NCI-H2029 treated with DMSO at 0.1 percent for 48 hours (cell line): ENCODE measurements at places on chromosomes 3 and 15.

DNA sequence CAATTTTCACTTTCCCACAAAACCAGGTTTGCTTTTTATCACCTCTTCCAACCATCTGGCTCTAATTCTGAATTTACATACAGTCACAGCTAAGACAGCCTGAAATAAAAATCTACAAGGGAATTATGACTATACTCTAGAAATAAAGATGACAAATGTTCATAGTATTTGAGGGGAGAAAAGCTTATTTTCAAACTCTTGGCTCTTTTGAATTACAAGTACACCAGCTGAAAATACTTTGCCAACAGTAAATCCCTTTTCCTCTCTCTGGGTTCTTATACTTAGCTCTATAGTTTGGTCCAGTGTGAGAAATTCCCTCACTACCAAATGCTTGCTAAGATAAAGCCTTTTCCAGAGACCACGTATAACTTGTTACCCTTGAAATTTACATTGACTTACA is 1037.9 kb downstream of the ROBO1 start:
- DNase-seq, result no peak

DNA sequence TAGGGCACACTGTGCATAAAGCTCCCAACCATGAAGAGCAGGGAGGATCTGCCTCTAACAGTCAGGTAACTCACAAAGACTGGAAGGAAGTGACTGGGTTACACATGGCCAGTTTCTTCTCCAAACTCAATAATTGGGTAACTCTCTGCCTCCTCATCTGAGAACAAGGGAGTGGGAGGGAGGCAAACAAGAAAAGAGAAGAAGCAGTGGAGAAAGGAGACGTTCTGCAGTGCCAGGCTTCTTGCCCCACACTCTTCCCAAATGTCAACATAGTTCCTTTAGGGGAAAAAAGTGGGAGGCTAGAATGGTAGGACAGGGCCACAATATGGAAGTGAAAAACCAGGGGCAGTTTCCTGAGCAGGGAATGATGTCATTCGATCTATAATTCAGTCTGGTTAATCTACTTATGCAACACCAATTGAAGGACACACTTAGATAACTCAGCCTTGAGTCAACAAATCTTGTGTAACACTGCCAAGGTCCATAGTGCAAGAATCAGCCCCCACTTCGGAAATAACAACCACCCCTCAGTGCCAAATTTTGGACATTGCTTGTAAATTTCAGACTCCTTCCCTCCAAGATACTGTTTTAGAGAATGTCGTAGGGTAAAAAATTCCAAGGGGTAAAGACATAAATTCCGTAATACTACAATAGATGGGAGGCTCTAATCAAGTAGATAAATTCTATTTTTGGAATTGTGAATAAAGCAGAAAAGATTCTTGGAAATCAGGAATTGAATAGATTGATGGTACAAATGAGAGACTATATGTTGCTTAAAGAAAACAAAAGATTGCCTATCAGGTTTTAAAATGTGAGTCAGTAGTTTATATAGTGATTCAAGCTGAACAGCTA is 143.0 kb downstream of the LPP start:
- peak; percentile 22 for DNase-seq

GRCh38 chr15:42085236-42085605 is 9.1 kb downstream of the PLA2G4D start:
- DNase-seq, result no peak

GRCh38 chr3:130901463-130902204 is 7.8 kb downstream of the ATP2C1 start:
- DNase-seq, result no peak

- no peak for DNase-seq
These were observed 136.0 kb downstream of the VGLL4 start for GRCh38 chr3:11507719-11508118.

DNA sequence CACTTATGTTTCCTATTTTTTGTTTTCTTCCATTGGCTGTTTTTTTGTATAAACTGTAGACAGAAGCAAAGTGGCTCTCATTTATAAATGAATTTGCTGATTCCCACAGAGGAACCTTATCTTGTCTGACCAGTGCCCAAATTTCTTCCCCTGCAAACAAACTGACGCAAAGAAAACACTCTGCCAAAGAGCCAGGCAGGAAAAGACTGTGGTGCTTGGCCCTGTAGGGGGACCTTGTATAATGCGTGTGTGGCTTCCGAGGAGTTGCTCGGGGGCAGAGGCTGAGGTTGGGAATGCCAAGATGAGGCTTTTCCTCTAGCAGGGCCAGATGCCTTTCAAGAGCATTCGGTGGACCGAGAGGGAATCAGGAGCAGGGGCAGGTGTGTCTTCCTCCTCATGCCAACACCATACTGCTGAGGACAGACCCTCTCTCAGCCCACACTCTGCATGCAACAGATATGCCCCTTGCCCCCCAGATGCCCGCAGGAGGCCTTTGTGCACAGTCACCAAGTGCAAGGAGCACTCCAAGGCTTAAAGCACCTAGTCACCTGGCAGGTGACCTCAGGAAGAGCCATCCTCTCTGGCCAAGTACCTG is 104.3 kb upstream of the ABHD17C start:
- DNase-seq, result no peak

DNA sequence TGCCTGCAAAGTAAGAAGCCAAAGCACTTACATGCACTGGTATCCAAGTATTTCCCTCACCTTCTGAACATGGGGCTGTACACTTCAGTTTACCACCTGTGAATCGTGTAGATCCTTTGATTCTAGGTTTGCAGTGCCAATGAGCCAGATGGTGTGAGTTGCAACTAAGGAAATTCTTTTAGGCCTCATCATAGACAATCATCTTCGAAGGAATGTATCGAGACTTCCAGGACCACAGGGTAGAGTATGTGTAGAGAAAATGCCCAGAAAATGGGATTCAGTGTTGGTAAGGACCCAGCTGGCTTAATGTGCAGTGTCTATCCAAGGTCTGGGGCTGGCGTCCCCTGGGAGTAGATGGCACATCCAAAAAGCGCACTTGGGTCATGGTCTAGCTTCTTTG is 323.2 kb upstream of the TPM1 start:
- no peak for DNase-seq

DNA sequence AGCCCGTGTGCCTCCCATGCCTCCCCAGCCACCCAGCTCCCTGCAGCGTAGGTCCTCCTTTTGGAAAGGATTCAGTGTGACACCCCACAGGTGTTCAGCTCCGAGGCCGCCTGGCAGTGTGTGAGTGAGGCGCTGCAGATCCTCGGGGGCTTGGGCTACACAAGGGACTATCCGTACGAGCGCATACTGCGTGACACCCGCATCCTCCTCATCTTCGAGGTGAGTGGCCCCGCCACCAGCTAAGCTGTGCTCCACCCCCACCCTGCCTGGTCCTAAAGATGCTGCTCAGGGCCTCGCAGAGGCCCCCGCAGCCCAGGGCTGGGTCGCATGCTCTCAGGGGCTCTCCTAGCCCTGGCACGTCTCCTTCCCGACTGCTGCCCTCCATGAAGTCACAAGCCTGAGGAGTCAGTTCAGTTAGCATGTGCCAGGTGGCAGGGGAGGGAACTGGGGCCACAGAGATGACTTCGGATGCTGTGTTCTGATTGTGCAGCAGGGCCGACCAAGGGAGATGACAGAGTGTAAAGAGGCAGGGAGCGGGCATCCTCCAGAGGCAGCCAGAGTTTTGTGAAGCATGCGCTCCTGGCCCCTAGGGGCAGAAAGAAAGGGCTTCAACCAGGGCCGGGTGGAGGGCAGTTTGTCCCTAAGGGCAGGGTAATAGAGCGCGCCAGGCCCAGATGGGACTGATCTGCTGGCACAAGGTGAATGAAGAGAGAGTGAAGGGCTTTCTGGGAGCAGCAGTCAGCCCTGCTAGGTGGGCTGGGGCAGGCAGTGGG is 26.8 kb downstream of the ACAD9 start:
- no peak for DNase-seq

DNA sequence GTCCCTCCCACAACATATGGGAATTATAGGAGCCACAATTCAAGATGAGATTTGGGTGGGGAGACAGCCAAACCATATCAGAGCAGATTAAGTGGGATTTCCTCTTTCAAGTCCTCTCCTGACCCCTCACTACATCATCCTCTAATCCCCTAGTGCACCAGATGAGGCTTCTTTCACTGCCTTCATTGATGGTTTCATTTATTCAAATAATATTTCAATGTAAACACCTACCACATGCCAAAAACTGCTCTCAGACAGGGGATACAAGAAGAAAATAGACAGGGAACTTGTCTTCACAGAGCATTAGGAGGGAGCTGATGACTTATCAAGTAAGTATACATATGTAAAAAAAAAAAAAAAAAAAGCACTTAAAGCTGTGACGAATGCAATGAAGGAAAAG is 180.2 kb downstream of the NTRK3 start:
- no peak for DNase-seq

DNA sequence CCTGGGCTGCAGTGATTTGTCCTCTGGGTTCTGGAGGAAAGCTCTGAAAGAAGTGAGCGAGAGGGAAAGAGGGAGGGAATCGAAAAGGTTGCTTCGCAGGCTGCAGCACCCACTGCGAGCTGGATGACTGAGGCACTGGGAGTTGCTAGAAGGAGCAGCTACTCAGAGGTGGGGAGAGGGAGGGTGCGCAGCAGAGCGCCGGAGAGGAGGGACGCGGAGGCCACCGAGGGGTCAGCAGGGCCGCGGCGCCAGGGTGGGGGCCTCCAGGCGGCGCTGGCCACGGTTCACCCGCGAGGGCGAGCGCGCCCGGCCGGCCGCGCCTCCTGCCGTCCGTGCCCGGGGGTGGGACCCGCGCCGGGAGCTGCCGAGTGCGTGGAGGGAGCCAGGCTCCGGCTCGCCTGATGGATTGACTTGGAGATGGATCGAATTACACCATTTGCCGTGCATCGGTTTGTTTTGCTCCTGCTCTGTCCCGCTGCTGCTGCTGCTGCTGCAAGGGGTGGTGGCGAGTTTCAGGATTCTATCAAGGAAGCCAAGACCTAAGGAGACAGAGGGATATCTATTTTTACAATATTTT is at the start of gene SEMA6D:
Gene SEMA6D (plus strand): TSS at position 470 of the 577 bp plus-strand sequence. CDS start 42,294 bp downstream, outside the sequence.
- DNase-seq, result peak; percentile 9

- DNase-seq, result no peak
These were observed 524.2 kb downstream of the NLGN1 start for GRCh38 chr3:173921732-173922131.

GRCh38 chr15:95715116-95715903 is 615.2 kb upstream of the NR2F2 start:
- DNase-seq, result no peak

DNA sequence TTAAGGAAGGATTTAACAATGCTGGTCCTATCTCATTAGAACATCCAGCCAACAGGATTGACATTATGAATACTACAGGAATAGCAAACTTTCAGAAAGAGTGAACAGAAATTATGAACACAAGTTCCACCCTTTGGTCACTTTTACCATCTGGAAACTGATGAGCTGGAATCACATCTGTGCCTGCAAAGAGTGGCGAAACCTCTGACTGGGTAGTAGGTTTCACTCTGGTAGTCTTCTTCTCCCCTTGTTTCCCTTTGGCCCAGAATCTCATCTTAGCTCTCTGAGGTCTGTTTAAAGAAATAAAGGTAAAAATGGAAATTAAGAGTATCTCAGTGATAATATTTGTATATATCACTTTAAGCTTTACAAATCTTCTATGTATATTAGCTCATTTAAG is 73.1 kb downstream of the NR2E3 start:
- DNase-seq, result no peak

GRCh38 chr3:172355836-172356235 is 92.4 kb downstream of the GHSR start:
- no peak for DNase-seq

- no peak for DNase-seq
These were observed 153.5 kb upstream of the GOLIM4 start for GRCh38 chr3:168249205-168249549.
